ENCODE measurements at places on chromosomes 16 and 17.
A peak's percentile ranks its signal among the peaks of the same experiment; 100 is the strongest.

DNA sequence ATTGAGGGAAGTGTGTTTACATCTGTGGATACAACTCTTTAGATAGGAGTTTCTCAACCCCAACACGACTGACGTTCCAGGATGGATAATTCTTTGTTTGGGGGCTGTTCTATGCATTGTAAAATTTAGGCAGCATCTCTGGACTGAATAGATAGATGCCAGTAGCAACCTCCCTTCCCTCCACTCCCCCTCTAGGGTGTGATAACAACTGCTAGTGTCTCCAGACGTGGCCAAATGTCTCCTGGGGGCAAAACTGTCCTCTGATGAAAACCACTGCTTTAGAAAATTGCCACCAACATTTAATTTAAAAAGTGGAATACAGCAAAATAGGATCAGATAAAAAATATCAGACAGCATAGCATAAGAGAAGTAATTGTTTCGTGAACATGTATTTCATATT, 79.9 kb downstream of the HS3ST3A1 start:
- DNase-seq: no peak

- no peak for DNase-seq
These were observed 7.3 kb downstream of the TEX2 start for GRCh38 chr17:64255764-64256163.

GRCh38 chr17:75473246-75473645, 16.8 kb downstream of the TMEM94 start:
- no peak for DNase-seq

DNA sequence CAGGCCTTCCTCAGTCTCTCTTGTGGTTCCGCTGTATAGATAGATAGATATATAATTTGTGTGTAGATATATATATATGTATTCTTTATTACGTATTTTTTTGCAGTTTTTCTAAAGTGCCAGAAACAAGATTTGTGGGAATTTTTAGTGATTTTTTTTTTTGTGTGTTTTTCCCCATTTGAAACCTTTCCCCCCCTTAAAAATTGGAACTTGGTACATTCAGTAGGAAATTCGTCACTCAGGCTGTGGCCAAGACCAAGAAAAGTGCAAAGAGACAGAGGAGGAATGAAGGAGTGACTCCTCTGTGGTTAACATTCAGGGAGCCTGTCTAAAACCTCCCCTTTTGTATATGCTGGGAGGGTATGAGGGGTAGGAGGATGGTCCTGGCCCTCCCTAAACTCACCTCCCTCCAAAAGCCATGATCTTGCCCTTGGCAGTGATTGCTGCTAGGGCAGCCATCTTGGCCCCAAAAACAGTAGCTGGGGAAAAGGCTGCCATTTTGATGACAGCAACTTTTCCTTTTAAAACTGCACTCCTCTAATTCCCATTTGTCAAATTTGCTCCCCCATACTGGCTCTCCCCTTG, 15.2 kb downstream of the CHRNB1 start:
- DNase-seq: no peak

- DNase-seq: no peak
These were observed 14.6 kb downstream of the ZSCAN10 start for GRCh38 chr16:3084491-3084890.

DNA sequence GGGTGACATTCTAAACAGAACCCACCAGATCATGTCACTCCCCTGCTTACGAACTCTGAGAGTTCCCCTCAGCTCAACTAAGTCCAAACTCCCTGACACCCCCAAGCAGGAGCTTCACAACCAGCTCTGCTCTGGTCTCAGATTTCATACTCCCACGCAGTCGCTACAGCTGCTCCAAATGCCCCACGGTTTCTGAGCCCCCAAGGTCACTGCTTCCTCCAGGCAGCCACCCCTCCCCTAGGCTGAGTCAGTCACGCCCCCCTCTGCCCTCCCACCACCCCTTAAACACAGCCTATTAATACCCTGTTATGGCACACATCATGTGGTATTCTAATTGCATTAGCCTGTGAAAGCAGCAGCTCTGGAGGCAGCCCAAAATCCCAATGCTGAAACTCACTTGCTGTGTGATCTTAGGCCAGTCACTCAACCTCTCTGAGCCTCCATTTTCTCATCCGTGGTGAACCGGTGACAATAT, 51.5 kb downstream of the GSG1L start:
- DNase-seq: no peak

- DNase-seq: no peak
These were observed 509 bp upstream of the ATAD5 start for GRCh38 chr17:30831257-30831656.

- no peak for DNase-seq
These were observed 79.5 kb downstream of the PMP22 start for GRCh38 chr17:15185625-15185991.

DNA sequence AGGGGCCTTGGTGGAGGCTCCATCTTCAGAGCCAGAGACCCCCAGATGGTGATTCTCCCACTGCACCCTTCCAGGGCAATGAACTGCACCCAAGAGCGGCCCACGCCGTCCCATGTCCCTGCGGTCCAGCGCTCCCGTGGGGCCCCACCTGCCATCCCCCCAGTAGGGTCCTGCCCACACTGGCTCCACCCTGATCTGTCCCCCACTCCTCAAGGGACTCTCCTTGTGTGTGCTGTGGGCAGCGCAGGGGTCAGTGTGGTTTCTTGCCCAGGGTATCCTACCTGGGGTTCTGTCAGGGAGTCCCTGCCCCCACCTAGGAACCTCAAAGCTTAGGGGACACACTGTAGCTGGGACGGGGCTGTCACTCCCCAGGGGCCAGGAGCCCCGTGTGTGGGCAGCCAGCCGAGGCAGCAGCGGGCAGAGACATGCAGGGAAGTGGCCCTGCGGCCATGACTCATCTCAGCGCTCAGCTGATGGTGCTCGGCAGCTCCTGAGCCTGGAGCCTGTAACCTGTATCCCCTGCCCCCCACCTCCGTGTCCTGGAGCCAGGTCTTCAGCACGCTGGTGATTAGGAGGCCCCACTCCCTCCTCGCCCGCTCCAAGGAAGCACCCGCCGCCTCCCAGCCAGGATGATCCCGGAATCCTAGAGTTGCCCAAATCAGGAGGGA, 35.7 kb upstream of the SSTR5 start:
- DNase-seq: no peak

- no peak for DNase-seq
These were observed 1.4 kb downstream of the AXIN2 start for GRCh38 chr17:65559804-65560627.

DNA sequence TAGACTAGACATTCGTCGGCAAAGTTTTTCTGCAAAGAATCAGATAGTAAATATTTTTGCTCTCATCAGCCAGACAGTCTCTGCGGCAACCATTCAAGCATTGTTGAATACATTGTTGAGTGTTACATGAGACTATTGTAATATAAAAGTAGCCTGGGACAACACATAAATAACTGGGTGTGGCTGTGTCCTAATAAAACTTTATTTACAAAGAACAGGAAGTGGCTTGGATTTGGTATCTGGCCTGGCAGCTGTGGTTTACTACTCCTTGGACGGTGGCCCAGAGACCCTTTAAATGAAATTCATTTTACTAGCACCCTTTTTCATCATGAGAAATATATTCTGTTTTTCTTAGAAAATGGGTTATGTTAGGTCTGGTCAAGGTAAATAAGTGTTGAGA, 297.2 kb downstream of the WWOX start:
- no peak for DNase-seq

- no peak for DNase-seq
These were observed 4.5 kb downstream of the ZNF469 start for GRCh38 chr16:88387180-88387765.

- DNase-seq: no peak
These were observed 16.2 kb upstream of the BMERB1 start for GRCh38 chr16:15418206-15418605.

DNA sequence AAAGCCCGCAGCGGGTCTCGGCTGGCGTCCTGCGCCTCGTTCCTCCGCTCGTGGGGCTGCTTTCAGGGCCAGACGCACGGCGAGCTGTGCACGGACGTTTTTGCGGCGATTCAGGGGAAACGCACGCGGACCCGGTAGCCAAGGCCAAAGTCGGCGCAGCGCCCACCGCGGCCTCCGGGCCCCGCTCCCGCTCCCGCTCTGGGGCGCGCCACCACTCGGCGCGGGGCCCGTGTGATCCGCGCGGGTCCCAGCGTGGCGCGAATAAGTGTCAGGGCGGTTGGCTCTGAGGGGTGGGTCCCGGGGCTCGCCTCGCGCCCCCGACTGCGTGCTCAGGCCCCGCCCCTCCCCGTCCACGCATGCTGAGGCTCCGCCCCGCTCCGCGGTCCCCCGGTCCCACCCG, 694 bp upstream of the TBCD start:
- no peak for DNase-seq

DNA sequence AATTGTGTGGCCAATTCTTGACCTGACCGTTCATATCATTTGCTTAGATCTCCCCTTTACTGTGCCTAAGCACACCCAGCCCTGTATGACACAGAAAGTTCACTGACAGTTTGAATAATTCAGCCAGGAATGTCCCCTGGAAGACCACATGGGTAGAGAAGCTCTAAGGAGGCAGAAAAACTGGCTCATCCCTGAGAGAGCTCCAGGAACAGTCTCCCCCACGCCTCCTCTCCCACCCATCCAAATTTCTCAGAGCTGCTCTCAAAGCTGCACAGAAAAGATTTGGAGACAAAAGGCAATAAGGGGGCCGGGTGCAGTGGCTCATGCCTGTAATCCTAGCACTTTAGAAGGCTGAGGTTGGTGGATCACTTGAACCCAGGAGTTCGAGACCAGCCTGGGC, 11.2 kb downstream of the PRAC1 start:
- DNase-seq: no peak

GRCh38 chr17:32142038-32142856, at the start of gene RHOT1:
Gene RHOT1, plus strand, starts transcription at chr17:32142502. Its CDS starts 191 bp downstream, at chr17:32142693.
- peak; percentile 43 for DNase-seq

DNA sequence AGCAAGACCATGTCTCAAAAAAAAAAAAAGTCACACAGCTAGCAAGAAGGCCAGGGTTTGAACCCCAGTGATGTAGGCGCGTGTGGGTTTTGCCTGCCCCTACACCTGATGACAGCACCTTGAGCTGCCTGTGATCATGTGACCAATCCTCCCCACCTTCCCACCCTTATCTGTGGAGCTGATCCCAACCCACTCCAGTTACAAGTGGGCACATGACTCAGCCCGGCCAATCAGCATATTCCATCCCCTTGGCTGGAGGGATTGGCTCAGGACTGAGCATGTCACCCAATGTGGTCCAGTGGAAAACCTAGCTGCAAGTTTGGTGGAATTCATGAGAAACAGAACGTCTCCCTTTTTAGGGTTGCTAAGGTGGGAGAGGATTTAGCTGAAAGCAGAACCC, 6.6 kb downstream of the TMEM114 start:
- no peak for DNase-seq

GRCh38 chr16:57627184-57627871, 1.1 kb upstream of the ADGRG1 start:
- no peak for DNase-seq

GRCh38 chr17:38620551-38621277, 15.0 kb upstream of the SRCIN1 start:
- DNase-seq: no peak

GRCh38 chr17:79650861-79651260, 40.0 kb upstream of the RBFOX3 start:
- DNase-seq: no peak

DNA sequence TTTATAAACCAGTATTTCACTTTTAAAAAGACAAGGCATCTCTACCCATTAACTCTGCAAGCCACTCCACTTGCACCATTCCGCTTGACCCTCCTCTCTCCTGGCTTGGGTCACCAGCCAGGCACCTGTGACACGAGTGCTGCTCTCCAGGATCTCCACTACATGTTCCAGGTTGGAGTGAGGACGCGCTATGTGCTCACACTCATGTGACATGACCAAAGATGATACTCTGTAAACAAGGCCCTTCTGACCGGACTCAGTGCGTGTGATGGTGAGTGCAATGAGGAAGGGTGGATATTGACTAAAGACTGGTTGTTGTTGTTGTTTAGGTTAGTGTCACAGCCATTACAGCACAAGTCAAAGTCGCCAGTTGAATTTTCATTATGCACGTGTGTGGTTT, 192.7 kb downstream of the MRTFB start:
- DNase-seq: no peak

DNA sequence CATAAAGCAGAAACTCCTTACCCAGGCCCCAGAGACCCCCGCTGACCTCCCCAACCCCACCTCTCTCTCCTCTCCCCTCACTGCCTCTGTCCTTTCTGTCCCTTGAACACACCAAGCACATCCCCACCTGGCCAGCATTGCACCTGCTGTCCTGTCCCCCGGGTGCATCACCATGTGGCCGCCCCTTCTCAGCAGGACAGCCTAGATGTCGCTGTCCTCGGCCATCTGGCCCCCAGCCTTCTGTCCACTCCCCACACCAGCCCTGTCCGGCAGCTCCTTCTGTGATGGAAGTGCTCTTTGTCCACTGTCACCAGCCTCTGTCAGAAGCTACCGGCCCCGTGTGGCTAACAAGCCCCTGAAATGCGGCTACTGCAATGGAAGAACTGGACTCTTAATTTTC, 12.3 kb upstream of the MPRIP start:
- no peak for DNase-seq

DNA sequence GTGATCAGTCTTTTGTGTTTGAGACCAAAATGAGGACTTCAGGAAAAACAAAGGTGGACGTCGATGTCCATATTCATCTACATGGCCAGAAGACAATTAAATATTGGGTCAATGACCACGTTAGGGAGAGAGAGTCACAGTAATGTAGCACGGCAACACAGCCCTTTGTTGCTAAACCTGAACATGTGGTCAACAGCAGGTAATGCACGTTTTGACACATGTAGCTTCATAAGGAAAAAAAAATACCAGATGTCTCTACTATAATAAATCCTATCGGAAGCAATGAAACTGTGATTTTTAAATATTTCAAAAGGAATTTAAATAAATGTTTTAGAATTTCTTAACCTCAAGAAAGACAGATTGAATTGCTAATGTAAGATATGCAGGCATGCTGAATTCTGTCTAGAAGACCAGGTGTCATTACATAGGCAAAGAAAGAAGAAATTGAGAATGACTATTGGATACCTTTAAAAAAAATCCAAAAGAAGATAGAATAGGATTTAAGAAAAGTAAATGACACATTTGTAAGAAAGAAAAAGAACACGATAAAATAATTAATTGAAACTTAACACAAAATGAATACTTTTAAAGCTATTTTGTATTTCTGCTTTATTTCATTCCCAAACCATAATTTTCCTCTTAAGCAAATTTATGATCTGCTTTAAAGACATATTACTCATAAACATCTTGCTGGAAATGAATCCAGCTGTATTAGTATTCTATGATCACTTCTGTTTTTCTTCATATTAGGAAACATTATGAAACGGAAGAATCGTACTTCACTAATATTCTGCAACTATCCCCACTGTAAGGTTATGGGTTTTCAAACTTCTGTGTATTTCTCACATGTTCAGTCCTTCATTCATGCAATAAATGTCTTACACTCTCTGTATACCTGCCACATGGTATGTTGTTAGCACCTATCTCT, 30.1 kb downstream of the ABCA8 start:
- DNase-seq: no peak

- no peak for DNase-seq
These were observed 17.3 kb downstream of the COTL1 start for GRCh38 chr16:84600343-84601229.

- no peak for DNase-seq
These were observed 62.0 kb upstream of the TEKT3 start for GRCh38 chr17:15403276-15403939.

Measured in stimulated activated CD8-positive, alpha-beta memory T cell treated with anti-CD3 and anti-CD28 coated beads, Interleukin-7, amount 100 ng/mL, for 1 hour (primary cell).